ENCODE measurements at places on chromosomes 7 and 10.
A peak's percentile ranks its signal among the peaks of the same experiment; 100 is the strongest.

DNA sequence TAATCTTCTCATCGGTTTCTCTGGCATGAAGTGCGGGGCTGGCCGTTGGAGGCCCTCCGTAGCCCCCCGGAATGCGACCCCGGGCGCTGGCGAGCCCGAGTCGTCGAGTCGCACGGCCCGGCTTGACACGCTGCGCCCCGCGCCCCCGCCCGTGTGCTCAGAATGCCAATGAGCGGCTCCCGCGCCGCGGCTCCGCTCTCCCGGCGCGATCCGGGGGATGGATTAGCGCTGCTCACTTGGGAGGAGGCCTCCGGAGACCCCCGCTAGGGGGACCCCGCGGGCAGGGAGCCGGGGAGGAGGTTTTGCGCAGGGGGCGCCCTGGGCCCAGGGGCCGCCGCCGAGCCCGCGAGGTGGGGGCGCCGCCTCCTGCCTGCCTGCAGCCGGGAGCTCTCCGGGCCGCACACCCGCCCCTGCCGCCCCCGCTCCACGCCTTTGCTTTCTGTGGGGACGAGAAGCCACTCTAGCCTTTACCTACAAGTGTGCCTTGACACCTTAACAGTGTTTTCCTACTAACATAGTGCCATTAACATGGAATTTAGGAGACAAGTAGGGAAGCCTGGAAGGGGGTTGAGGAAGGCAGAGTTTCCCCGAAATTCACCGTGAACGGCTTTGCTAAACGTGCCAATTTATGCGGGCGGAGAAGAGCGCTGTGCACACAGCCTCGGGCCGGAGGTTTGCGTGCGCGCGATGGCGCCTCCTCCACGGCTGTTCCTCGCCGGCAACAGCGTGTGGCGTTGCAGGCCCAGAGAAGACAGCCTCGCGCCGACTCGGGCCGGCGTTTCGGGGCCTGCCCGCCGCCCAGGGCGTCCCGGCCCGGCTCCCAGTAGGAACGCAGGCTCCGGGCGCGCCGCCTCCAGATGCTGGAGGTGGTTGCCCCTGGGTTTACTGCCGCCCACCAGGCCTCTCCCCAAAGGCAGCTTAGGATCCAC, 7.1 kb downstream of the SHH start:
- DNase-seq: peak; percentile 98

GRCh38 chr7:150375662-150376521, 3.2 kb upstream of the ZNF775 start:
- DNase-seq: peak; percentile 28

DNA sequence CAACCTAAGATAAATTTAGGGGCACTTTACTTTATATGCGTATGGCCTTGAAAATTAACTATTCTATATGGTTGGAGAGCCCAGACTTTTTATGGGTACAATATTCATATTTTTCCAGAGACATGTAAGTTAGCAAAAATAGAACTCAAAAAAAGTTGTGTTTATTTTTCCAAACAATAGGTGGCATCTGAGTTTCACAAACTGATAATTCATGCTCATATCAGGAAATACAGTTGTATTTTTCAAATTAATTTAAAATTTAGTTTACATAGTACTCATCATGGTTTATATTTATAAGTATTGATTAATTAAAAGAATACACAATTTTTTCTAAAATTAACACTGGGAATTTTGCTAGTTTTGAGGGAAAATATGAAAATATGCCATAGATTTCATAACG, 34.6 kb downstream of the ANKRD7 start:
- no peak for DNase-seq

DNA sequence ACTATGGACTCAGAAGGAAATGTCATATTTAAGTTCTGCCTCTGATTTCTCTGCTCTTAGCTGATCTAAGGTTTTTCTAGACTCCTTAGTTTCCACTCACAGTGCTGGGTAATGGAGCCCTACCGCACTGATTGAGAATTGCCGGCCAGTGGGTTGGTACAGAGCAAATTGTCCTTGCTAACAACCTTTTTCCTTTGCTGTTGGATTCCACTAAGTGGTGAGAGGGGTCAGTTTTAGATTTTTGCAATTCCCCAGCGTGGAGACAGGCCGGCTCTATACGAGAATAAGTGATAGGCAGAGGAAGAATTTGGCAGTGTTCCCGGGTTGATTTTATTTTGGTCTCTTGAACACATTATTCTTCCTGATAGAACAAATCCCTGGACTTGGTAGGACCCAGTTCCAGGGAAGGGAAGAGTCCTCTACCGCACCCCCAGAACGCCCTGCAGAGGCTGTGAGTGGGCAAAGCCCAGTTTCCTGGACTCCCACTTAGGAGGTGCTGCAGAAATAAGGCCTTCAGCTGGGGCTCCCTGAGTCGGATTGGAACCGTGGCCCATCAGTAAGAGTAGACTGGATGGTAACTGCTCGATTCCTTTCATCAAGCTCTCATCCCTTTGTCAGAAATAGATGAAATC, 3.0 kb upstream of the NRP1 start:
- DNase-seq: peak; percentile 25

- no peak for DNase-seq
These were observed 174.4 kb downstream of the ST7 start for GRCh38 chr7:117127585-117128168.

DNA sequence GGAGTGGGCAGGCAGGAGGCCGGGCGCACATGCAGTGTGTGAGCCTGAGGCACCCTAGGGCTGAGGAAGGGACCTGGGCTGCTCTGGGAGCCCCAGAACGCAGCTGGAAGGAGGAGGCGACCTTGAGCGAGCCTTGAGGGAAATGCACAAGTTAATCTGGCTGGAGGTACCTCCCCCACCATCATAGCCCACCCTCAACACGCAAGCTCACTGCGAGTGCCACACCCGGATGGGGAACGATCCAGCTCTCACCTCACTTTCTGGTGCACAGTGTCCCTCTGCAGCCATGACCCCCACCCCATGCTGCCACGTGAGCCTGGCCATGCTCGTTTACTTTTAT, 162.4 kb upstream of the PPP2R2D start:
- DNase-seq: peak; percentile 36

- no peak for DNase-seq
These were observed 145.4 kb upstream of the ASAH2 start for GRCh38 chr10:50396491-50397311.

GRCh38 chr7:106143711-106144337, 31.7 kb upstream of the SYPL1 start:
- DNase-seq: peak; percentile 27

- DNase-seq: no peak
These were observed 267.8 kb downstream of the SH2D4B start for GRCh38 chr10:80805343-80806020.

DNA sequence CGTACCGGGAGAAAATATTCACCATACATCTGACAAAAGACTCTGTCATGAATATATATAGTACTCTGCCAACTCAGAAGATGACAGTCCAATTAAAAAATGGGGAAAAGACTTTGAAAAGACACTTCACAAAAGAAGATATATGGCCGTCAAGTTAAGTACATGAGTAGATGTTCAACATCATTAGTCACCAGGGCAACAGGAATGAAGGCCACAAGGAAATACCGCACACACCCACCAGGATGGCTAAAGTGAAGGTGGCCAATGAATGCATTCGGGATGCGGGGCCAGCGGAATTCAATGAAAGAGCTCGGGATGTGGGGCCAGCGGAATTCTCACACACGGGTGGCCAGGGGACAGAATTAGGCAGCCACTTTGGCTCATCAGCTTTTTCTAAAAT, 42.2 kb downstream of the MAD1L1 start:
- DNase-seq: no peak

GRCh38 chr10:21317902-21318301, 207.6 kb downstream of the SKIDA1 start:
- no peak for DNase-seq

- no peak for DNase-seq
These were observed 158.1 kb downstream of the AHR start for GRCh38 chr7:17456541-17456940.

DNA sequence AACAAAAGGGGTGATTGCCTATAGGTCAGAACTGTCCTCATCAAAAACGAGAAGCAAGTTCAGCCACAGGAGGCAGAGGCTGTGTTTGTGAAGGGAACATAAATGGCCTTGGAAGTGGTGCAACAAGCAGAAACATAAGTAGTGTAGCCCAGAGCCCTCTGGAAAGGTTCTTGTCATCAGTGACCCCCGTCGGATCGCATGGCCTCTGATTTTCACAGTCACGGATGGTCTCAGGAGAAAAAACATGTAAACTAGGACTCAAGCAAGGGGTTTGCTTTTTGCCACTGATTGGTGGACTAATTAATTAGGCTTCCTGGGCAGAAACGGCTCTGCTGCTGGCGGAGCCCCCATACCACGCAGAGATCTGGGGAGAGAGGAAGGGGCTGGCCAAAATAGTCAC, 496.5 kb upstream of the MKI67 start:
- DNase-seq: no peak

DNA sequence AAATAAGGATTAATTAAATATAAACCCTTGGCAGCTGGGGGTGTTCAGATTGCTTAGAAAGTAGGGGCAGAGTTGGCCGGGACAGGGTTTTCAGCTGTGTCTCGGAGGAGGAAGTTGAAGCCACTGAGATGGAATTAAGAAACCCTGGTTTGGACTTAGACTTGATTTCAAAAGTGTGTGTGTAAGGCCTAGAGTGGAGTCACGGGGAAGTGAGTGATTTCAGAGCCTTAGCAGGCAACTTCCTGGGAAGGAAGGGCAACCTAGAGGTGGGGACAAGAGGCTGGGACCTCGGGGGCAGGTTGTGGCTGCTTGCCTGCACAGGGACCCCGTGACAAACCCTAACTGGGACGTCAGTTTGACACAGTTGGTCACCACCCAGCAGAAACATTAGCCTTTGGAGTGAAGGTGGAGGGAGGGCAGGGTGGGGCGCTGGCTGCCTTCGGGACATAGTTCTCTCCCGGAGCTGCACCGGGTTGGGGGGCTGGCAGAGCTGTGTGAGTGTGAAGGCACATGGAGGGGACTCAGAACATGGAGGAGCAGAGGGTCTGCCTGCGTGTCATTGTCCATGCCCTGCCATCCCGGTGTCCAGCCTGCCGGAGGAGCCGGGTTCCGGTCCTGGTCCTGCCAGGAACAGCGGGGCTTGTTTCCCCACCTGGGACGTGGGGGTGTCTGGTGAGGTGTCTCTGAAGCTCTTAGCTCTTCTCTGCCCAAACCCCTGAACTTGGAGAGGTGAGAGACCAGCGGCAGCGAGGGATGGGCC, 1.8 kb downstream of the BRI3 start:
- peak; percentile 39 for DNase-seq

- DNase-seq: no peak
These were observed 2.5 kb upstream of the RHBDD2 start for GRCh38 chr7:75876126-75876881.

- peak; percentile 27 for DNase-seq
These were observed 249.8 kb upstream of the VSTM2A start for GRCh38 chr7:54292171-54292925.

DNA sequence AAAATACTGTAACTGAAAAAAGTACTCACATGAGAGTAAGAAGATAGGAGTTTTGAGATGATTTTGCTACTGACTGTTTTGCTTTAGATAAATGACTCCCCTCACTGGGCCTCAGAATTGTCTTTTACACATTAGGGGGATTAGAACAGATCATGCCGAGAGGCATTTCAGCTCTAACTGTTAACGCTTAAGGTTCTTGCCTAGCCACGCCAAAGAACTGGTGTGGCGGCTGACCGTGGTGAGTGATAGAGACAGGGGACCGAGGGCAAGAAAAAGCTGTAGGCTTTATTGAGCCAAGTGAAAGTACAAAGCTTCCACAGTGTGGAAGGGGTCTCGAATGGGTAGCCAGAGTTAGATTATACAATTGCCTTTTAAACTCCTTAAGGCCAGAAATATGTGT, 368.5 kb upstream of the MYO3A start:
- no peak for DNase-seq

GRCh38 chr7:2715341-2716231, 27.6 kb downstream of the AMZ1 start:
- DNase-seq: no peak

DNA sequence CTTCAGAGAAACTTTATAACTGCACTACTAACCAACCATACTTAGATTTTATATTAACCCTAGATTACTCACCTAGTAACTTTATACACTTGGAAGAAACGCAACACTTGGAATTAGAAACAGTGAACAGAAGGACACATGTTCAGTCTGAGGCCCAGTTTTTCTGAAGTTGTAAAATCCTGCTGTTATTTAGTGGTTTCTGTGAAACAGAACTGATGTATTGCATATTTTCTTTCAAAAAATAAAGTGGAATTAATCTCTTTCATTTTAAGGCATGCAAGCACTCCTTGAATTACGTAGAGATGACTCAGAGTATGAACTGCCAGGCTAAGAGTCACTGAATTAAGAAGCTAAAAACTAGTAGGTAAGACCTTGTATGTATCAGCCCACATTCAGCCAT, 215.8 kb downstream of the SKAP2 start:
- no peak for DNase-seq

GRCh38 chr10:21751341-21752310, 217.6 kb downstream of the MLLT10 start:
- peak; percentile 76 for DNase-seq

- DNase-seq: no peak
These were observed 63.8 kb downstream of the BPGM start for GRCh38 chr7:134710511-134710853.

DNA sequence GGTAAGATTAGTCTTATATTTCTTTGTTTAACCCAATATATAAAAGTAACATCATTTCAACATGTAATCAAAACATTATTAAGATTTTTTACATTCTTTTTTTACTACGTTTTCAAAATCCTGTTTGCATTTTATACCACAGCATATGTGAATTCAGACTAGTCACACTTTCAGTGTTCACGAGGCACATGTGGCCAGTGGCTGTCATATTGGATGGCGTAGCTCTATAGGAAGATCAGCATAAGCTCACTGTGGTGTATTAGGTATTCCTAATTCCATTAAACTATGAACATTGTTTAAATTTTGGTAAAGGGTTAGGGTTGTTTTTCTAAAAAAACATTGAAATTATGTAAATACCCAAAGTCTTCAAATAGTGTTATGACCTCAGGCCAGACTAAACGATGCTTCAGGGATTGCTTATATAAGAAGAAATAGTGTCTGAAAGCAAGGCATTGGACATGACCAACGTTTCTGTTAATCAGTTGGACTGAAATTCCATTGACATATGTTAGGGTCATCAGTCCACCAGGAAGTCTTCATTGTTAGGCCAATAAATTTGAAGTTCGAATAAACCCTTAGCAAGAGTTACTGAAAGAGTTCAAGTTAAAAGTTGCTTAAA, 97.0 kb downstream of the BICC1 start:
- no peak for DNase-seq

GRCh38 chr7:12226756-12227155, 15.7 kb downstream of the TMEM106B start:
- DNase-seq: no peak

DNA sequence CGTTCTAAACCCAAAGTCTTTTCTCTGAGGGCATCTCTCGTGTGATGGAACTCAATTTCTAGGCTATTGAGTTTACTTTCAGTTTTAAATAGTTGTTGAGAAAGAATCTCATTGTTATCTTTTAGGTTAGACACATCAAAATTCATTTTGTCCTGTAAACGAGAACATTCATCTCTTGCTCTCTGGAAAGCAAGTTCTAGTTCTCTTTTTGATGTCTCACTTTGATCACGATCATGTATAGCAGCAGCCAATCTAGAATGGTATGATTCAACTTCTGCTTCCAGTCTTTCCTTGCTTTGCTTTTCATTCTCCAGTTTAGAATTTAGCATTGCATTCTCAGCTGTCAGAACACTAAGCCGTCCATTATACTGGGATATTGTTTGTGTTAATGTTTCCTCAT, 65.1 kb downstream of the ANKRD26 start:
- DNase-seq: no peak
